ENCODE measurements at places on chromosomes 5 and 9. TPM values are rescaled to one million over a fixed set of nuclear protein-coding genes. Genes with fewer than 3 reads are reported as not detected.
A peak's percentile ranks its signal among the peaks of the same experiment; 100 is the strongest.

DNA sequence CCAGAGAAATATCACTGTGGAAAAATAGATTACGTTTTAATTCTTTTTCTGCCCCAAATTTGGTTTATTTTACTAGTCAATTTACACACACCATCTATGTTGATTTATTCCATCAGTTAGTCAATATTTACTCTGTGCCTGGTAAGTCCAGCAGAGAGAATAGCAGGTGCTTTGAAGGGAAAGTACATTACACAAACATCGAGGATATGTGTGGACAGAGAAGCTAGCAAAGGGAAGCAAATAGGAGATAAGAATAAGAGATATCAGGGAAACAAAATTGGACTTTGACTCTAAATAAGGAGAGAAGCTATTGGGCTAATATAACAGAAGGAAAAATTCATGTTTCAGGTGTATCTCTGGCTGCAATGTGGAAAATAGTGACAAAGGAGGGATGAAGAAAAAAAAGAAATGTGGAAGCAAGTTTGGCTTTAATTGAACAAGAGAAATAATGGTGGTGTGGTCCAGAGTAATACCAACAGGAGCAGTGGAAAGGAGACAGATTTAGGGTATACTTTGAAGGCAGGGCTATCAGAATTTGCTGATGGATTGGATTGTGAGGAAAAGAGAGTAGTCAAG is 587.7 kb upstream of the CDH6 start:
- no peak overlapping the region for H3K27ac ChIP-seq
- no peaks in the 10 kb centered on the region for H3K27me3 ChIP-seq
- no peak for DNase-seq

- H3K4me1 ChIP-seq, result no peaks in the 10 kb centered on the region
- H3K36me3 ChIP-seq, result no peaks in the 10 kb centered on the region
- H3K27me3 ChIP-seq, result no peaks in the 10 kb centered on the region
Measured at GRCh38 chr5:124162767-124163532, 583.5 kb downstream of the ZNF608 start.

DNA sequence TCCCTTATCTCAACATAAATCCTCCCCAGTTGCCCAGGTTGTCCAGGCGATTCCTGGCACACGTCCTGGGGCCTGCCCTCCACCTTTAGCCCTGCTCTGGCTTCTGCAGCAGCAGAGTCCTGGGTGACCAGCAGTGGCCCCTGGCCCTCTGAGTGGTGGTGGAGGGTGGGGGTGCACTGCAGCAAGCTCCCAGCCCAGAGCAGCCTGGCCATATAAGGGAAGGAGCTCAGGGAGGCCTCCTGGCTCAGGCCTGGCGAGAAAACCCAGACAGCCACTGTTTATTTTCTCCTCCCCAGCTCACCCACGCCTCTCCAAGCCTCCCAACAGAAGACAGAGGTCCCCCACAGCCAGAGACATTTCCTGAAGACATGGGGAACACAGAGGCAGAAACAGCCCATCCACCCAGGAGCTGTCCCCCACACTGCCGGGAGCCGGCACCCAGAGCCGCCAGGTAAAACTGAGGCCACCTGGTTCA is 44.7 kb upstream of the IL17B start:
- H3K4me1 ChIP-seq, result no peaks in the 10 kb centered on the region
- no peak for DNase-seq
- no peaks in the 10 kb centered on the region for H3K36me3 ChIP-seq
- H3K27ac ChIP-seq, result no peak overlapping the region

- H3K36me3 ChIP-seq, result peaks cover 6% of the 10 kb centered on the region
- H3K27ac ChIP-seq, result peak overlapping the region; percentile 95
- peaks cover 34% of the 10 kb centered on the region for H3K4me1 ChIP-seq
- peak; percentile 86 for DNase-seq
Measured at GRCh38 chr9:136881691-136882108, 4.6 kb upstream of the TRAF2 start.

DNA sequence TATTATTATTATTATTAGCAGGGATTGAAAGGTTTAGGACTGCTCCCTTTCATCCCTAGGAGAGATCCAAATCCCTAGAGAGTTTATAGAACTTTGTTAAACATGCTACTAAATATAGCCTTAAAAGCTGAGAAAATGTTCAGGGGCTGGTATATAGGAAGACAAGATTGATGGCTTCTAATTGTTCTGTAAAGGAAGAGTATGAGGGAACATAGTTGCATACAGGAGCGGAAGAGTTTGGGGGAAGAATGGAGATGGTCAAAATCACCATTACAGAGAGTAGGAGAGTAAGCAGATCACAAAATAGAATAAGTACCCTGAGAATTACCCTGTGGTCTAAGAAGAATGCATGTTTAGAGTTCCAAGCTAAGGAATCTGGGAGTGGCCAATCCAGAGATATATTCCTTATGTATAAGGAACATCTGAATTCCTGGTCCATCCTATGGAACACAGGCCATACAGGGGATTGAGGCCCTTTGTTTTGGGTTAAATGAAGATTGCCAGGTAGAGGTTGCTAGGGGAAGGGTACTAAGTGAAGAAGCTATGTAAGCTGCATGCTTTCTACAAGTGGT is 158.0 kb upstream of the APC start:
- no peaks in the 10 kb centered on the region for H3K36me3 ChIP-seq
- H3K27me3 ChIP-seq, result peaks cover 2% of the 10 kb centered on the region
- DNase-seq, result no peak
- no peak overlapping the region for H3K4me3 ChIP-seq
- no peaks in the 10 kb centered on the region for H3K4me1 ChIP-seq

- H3K27me3 ChIP-seq, result no peaks in the 10 kb centered on the region
- H3K4me1 ChIP-seq, result peaks cover 57% of the 10 kb centered on the region
- H3K27ac ChIP-seq, result peak overlapping the region; percentile 53
- H3K36me3 ChIP-seq, result no peaks in the 10 kb centered on the region
- H3K4me3 ChIP-seq, result no peak overlapping the region
Measured at GRCh38 chr5:142506046-142506445, 179.8 kb downstream of the FGF1 start.

- H3K27me3 ChIP-seq, result no peaks in the 10 kb centered on the region
- H3K4me1 ChIP-seq, result no peaks in the 10 kb centered on the region
- H3K27ac ChIP-seq, result no peak overlapping the region
- no peak overlapping the region for H3K4me3 ChIP-seq
- no peak for DNase-seq
Measured at GRCh38 chr5:128346038-128346437, 192.0 kb downstream of the FBN2 start.

GRCh38 chr9:2178034-2178734 is 163.0 kb downstream of the SMARCA2 start:
- peaks cover 15% of the 10 kb centered on the region for H3K4me1 ChIP-seq
- H3K27ac ChIP-seq, result no peak overlapping the region
- no peak overlapping the region for H3K4me3 ChIP-seq
- H3K36me3 ChIP-seq, result peaks cover 9% of the 10 kb centered on the region

GRCh38 chr5:81717226-81717625 is 33.7 kb downstream of the SSBP2 start:
- H3K36me3 ChIP-seq, result peaks cover 5% of the 10 kb centered on the region
- no peak overlapping the region for H3K4me3 ChIP-seq

DNA sequence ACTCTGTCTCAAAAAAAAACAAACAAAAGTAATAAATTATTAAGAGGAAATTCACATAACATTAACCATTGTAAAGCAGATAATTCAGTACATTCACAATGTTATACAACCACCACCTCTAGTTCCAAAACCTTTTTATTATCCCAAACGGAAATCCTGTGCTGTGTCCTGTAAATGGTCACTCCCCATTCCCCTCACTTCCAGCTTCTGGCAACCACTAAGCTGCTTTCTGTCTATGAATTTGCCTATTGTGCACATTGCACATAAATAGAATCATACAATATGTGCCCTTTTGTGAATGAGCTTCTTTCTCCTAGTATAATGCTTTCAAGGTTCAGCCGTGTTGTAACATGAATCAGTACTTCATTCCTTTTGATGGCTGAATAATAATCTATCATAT is 20.8 kb downstream of the C9orf152 start:
- H3K27ac ChIP-seq, result no peak overlapping the region
- no peak overlapping the region for H3K4me3 ChIP-seq
- no peaks in the 10 kb centered on the region for H3K27me3 ChIP-seq
- H3K4me1 ChIP-seq, result no peaks in the 10 kb centered on the region

- no peaks in the 10 kb centered on the region for H3K27me3 ChIP-seq
- peaks cover 15% of the 10 kb centered on the region for H3K4me1 ChIP-seq
- H3K36me3 ChIP-seq, result no peaks in the 10 kb centered on the region
- no peak for DNase-seq
- no peak overlapping the region for H3K4me3 ChIP-seq
Measured at GRCh38 chr5:133938039-133938821, 30.2 kb downstream of the C5orf15 start.

- H3K4me1 ChIP-seq, result no peaks in the 10 kb centered on the region
- H3K36me3 ChIP-seq, result no peaks in the 10 kb centered on the region
- DNase-seq, result no peak
- no peak overlapping the region for H3K4me3 ChIP-seq
Measured at GRCh38 chr5:133520991-133521706, 91.2 kb downstream of the FSTL4 start.

DNA sequence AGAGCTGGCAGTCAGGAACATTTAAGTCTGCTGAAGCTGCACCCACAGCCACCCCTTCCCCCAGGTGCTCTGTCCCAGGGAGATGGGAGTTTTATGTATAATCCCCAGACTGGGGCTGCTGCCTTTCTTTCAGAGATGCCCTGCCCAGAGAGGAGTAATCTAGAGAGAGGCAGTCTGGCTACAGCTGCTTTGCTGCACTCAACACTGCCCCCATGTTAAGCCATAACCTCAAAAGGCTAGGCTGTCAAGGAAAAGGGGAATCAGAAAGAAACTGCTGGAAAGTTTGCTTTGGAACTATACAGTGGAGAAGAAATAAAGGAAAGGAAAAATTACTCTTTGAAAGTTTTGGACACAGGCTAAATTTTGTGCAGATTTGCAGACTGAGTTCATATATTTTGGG is 127.2 kb downstream of the MACIR start:
- no peak overlapping the region for H3K4me3 ChIP-seq
- H3K36me3 ChIP-seq, result no peaks in the 10 kb centered on the region
- H3K27me3 ChIP-seq, result peaks cover 13% of the 10 kb centered on the region
- H3K4me1 ChIP-seq, result no peaks in the 10 kb centered on the region
- DNase-seq, result no peak
- H3K27ac ChIP-seq, result no peak overlapping the region

DNA sequence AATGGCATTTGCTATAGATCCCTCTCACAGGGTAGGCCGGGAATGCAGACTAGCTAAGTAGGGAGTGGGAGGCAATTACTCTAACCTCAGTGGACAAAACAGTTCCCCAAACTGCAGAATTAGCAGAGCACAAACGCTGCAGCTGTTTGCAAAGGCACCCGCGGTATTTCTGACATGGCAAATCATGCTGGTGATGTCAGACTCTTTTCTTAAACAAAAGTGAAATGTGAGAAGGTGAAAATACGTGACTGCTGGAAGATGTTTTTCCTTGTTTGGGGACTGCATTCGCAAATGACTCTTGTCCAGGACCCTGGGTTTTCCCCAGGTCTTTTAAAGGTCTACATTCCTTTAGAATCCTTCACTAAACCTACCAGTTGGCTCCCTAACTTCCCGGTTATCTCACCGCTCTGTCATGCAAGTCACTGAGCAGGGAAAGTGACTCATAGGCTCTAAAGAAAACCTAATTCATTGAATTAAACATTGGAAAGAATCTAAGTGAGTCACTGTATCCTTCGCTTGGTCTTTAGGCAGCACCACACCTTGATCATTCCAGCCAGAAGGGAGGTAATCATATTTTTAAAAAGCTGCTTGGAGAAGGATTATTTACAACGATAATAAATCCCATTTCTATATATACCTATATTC is 91.5 kb upstream of the DNAH5 start:
- H3K4me1 ChIP-seq, result peaks cover 2% of the 10 kb centered on the region
- no peak overlapping the region for H3K27ac ChIP-seq
- H3K27me3 ChIP-seq, result peaks cover 1% of the 10 kb centered on the region
- no peak for DNase-seq
- H3K36me3 ChIP-seq, result no peaks in the 10 kb centered on the region
- H3K4me3 ChIP-seq, result no peak overlapping the region

DNA sequence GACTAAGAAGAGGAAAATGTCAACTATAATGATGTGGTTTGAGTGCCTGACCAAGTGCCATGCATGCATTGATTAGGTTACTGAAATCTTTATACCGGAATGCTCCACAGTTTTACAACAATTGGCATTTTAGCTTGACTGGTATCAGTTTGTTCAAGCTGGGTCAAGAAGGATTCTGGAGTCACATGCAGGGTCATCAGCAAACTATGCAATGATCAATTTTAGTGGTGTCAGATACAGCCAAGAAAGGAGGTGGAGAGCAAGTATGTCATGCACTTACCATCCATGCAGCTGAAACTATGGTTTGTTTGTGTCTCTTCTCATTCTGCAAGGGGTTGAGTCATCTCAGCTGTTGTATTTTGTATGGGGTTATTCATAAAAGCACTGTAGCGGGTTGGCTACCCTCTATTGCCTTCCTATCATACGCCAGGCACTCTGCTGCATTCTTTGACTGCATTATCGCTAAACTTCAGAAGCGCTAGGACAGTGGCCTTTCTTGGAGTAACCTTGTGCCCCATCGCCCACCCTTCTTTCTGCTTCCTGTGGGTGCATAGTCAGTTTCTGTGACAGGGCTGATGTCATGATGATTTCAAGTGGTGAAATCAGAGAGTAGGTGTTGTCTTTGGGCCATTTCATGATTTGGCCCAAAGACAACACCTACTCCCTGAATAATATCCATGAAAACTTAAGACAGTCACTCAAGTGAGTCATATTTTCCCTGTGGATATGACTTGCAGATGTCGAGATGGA is 145.4 kb downstream of the MTX3 start:
- peak; percentile 62 for DNase-seq
- H3K4me1 ChIP-seq, result peaks cover 14% of the 10 kb centered on the region
- peaks cover 14% of the 10 kb centered on the region for H3K27me3 ChIP-seq
- peak overlapping the region; percentile 53 for H3K27ac ChIP-seq
- no peaks in the 10 kb centered on the region for H3K36me3 ChIP-seq
- H3K4me3 ChIP-seq, result no peak overlapping the region

The CYFIP2 gene
- total RNA-seq, result 319 TPM

The LPCAT1 gene
- 48.4 TPM for total RNA-seq

The GLRA1 gene
- total RNA-seq, result not detected

The TMEM252 gene
- not detected for total RNA-seq

The SPINK1 gene
- total RNA-seq, result not detected

The SLC12A2 gene
- total RNA-seq, result 9.9 TPM

Data from activated CD4-positive, alpha-beta memory T cell treated with anti-CD3 and anti-CD28 coated beads for 36 hours (primary cell).